ENCODE measurements at places on chromosomes 4 and X.

DNA sequence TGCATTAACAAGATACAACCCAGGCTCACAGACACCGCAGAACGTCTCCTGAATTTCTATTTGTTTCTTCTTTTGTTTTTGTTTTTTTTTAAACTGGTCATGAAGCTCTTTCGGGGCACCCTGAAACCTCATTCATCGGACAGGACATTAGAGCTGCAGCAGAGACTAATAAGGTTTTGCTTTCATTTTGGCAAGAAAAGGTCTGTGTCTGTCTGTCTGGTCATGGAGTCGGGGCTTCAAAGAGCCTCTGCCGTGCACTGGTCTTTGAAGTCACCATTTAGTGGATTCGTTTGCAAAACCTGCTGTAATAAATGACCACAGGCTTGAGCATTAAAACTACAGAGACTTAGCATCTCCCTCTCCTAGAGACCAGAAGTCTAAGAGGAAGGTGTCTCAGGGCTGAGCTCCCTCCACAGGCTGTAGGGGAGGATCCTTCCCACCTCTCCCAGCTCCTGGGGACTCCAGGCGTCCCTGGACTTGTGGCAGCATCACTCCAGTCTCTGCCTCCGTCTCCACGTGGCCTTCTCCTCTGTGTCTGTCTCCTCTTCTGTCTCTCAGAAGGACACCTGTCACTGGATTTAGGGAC, 247.5 kb downstream of the CRLF2 start:
- no peak for DNase-seq

DNA sequence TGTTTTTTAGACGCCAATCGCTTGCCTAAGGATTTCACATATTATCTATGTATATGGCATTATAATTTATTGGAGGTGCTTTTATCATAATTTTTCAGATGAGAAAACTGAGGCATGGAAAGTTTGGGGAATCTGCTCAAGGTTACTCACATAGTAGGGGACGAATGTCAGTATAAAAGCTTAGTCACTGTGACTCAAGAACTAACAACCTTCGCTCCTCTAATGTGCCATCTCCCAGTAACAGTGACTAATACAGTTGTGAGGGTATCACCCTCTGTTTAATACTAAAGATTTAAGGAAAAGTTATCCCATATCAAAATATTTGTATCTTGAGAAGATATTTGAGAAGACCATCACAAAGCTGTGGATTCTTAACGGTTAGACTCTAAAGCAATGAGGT, 353.1 kb upstream of the SPOCK3 start:
- DNase-seq: no peak

GRCh38 chrX:18426004-18426320, 554 bp downstream of the CDKL5 start:
- DNase-seq: no peak

DNA sequence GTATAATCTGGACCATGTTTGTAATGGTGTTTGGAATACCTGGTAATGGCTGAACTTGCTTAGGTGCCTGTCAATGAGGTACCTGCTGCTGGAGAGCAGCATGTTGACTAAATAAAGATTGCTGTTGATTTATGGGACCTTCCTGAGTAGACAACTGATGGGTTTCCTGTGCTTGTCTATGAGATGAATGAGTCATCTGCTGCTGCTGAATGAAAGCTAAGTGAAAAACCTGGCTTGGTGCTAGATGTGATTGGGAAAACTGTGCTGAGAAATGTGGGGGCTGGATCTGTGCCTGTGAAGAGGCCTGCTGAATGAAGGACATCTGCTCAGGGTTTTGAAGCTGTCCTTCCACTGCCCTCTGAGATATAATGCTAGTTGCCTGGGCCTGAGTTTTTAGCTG, 69.6 kb downstream of the WNK3 start:
- no peak for DNase-seq

- DNase-seq: no peak
Measured at GRCh38 chrX:20240201-20240600, 26.5 kb downstream of the RPS6KA3 start.

- DNase-seq: no peak
Measured at GRCh38 chr4:66639361-66639760, 905.9 kb downstream of the CENPC start.

- no peak for DNase-seq
Measured at GRCh38 chr4:185113340-185113739, 29.7 kb upstream of the SLC25A4 start.

DNA sequence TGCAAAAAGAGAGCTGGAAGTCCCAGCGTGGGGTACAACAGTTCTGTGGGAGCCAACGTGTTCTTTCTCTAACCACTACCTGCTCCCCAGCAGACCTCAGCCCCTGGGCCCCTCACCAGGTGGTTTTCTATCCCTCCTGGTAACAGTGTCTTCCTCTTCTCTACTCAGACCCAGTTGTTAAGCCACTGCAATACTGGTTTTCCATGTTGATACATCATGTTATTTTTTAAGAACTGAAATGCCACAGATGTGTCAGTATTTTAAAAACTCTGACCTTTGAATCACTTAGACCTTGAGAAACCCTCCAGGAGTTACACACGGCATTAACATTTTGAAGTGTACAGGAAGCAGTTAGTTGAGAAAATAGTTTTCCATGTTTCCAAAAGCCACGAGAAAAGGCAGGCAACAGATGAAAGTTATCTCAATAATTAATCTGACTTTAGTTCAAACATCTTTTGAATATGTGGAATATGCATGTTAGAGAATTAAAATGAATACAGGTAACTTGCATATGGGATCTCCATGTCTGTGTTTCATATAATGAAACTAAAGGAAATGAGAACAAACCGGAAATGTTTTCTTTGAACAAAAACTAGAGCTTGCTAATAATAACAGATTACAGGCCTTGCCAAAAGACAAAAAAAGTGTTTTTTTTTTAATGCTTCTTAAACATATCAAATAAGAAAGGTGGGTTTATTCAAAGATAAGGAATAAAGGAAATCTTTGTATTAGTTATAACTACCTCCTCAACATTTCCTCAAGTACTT, 108.8 kb downstream of the ZNF827 start:
- no peak for DNase-seq

- peak; percentile 56 for DNase-seq
Measured at GRCh38 chr4:169079942-169080827, 70.1 kb upstream of the CBR4 start.

DNA sequence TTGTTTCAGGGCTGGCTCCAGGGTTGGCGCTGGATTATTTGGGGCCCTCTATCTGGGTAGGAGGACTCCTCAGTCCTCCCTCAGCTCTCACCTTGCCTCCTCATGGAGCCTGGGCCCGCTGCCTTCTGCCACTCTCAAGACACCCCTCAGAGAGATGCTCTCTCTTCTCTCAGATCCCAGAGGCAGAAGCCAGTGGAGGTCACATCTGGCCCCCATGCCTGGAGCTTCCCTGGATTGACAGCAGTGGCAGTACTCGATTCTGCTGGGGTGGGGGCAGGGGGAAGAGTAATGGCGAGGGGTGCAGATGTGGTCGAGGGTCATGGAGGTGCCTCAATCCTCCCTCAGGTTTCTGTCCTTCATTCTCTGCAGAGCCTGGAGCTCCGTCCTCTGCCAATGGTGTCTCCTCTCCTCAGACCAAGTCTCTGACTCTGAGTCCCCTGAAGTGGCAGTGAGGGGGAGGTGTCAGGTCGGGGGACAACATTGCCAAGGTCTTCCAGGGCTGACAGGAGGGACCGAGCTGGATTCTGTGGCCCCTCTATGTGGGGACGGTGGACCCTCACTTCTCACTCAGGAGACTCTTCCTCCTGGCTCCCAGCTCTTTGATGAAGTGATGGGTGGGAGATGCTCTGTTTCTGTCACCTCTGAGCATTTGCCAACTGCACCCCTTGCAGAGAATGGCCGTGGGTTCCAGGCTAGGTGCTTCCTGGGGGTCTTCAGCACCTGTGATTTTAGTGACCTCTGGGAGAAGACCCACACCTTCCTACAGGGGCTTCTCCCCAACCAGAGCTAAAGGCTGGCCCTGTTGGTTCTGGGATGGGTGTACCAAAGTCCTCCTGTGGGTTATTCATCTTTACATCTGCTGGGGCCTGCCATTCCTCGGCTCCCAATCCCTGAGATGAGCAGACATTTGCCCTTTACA, 10.9 kb upstream of the HSFX1 start:
- DNase-seq: no peak

DNA sequence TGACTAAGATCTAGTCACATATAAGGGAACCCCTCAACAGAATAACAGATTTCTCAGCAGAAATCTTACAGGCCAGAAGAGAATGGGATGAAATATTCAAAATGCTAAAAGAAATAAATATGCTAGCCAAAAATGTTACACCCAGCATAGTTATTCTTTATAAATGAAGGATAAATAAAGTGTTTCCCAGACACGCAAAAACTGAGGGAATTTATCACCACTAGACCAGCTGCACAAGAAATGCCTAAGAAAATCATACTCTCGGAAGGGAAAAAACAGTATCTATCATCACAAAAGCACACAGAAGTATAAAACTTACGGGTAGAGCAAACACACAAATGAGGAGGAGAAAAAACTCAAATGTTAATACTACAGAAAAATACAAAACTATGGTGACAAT, 162.1 kb downstream of the HHIP start:
- no peak for DNase-seq

DNA sequence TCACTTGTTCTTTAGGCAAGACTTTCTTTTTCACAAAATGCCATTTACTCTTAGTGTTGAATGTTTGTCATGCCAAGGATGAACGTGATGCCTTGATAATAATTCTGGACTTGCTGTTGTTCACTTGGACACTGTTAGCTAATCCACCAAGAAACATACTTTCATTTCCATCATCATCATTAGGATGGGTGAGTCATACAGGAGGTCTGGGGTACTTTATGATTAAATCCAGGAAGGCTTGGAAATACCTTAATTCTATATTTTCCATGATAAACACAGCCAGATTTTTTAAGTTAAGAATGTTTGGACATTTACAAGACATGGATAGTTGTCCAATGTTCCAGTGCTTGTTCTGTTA, 260.7 kb upstream of the GIMD1 start:
- no peak for DNase-seq

DNA sequence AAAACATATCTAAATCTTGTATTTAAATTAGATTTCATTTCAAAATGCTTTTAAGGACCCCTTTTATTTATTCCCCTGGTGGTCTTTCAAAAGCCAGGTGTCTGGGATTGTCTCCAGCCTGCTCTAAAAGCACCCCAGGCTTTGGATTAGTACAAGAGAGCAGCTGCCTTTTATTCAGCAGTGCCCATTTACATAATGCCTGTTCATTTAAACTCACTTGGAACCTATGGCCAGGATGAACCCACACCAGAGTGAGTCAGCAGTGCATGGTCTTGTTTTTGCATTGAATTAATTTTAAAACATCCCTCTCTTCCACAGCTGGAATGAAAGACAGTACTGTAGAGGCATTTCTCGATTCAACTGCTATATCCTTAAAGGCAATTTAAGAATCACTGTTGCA, 64.1 kb upstream of the TENM3 start:
- DNase-seq: no peak

- DNase-seq: no peak
Measured at GRCh38 chrX:120614816-120615215, 10.9 kb downstream of the MCTS1 start.

DNA sequence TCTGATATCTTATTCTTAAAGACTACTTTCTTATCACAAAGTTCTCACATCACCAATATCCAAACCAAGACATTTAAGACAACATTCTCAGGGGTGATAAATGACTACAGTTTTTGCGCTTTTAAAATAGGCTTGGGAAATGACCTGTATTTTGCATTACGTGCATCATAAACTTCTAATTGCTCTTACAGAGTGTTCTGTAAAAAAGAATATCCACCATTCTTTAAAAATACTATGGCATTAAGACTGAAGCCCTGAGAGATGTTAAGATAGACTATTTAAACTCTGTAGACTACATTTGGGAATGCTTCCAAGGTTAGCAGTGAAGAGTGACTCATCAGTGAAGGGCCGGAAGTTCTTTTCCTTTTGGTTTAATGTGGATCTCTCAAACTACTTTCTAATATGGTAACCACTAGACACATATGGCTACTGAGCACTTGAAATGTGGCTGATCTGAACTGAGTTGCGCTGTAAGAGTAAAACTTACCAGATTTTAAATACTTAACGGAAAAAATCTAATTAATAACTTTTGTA, 518.8 kb upstream of the FTHL17 start:
- no peak for DNase-seq

- DNase-seq: no peak
Measured at GRCh38 chr4:81375745-81376144, 96.0 kb downstream of the RASGEF1B start.

- DNase-seq: no peak
Measured at GRCh38 chrX:95884186-95884585, 800.5 kb upstream of the DIAPH2 start.

DNA sequence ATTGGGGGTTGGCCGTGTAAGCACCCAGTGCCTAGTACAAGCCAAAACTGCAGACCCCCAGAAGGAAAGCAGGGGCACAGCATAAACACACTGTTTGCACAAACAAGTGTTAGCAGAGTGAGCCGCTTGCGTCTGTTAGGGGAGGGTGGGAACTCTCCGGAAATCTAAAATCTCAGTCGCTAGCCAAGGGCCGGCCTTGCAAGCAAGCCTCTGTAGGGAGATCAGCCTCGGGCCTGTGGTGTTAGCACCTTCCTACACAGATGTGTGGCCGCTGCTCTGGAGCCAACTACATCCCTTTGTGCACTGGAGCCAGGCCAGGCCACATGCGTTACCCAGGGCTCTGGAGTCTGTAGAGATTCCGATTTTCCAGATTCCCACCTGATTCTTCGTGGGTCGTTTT, 67.1 kb downstream of the GPR143 start:
- no peak for DNase-seq

- no peak for DNase-seq
Measured at GRCh38 chr4:169236873-169237626, 33.7 kb downstream of the SH3RF1 start.

DNA sequence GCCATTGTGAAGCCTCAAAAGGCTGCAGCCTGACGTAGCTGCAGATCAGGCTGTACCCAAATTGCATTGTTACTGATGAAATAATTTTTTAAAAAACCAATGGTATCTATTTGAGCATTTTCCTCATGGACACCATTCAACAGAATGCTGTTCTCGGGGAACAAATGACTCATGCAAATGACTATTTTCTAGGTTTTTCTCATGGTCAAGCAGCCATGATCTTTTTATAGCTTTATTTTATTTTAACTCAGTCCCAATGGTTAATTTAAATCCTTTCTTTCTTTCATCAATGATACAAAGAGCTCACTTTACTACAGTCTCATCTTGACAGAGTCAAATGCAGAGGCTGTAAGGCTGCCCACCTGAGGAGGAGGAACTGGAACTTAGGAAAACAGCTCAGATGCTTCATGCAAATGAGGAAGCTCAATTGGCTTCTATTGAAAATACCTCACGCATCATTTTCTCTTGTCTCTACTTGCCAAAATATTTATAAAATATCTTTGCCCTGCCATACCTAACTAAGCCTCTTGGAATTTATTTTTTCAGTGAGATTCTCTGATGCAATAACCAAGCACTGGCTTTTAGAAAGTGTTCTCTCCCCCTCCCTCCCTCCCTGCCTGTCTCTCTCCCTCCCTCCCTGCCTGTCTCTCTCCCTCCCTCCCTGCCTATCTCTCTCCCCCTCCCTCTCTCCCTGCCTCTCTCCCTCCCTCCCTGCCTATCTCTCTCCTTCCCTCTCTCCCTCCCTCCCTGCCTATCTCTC, 81.0 kb downstream of the SORBS2 start:
- DNase-seq: no peak
